CD4-positive, alpha-beta T cell treated with Interleukin-4 for 1 hour (primary cell): ENCODE measurements at places on chromosomes 12 and 14.

DNA sequence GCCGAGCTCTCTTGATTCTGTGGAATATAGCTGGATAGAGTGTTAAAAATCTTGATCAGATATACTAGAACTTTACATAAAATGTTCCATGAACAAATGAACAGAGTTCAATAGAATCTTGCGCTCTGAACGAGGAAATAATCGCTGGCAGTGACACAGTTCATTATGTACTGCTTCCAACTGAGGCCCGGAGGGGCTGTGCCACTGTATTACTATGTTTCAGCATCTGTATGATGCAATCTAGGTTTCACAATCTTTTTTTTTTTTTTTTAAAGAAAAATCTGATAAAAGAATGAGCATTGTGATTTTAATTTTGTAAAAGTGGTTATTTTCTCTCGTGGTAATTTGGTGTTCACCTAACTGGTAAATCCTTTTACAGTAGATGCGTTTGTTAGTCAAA is 77.2 kb downstream of the FERMT2 start:
- DNase-seq, result no peak

- DNase-seq, result no peak
Measured at GRCh38 chr12:120367924-120368788, 808 bp downstream of the MSI1 start.

- no peak for DNase-seq
Measured at GRCh38 chr12:45216983-45217485, 1.1 kb downstream of the ANO6 start.

DNA sequence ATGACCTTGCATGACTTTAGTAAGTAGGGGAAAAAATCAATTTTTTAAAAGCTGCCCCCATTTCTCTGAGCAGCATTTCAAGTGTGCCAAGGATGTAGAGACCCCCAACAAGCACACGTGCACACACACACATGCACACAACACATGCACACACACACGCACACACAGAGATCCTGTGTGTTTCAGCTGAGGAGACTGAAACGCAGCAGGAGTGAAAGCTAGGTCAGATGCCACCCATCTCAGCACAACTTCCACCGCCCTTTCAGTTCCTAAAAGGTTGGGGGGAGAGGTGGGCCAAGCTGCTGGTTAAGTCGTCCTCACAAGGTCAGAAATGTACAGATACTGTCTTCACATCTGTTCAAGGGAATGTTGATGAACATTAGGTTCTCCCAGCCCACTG is 13.9 kb downstream of the MYL2 start:
- no peak for DNase-seq

GRCh38 chr12:112096667-112097066 is 11.9 kb downstream of the NAA25 start:
- no peak for DNase-seq

- DNase-seq, result no peak
Measured at GRCh38 chr12:79559591-79559990, 131.2 kb downstream of the PAWR start.

GRCh38 chr12:121209624-121210572 is at the start of gene P2RX4:
Gene P2RX4, plus strand, starts transcription at chr12:121210129. Its CDS starts 36 bp downstream, at chr12:121210165.
- peak; percentile 91 for DNase-seq

GRCh38 chr14:104424406-104425072 is 155.0 kb upstream of the C14orf180 start:
- DNase-seq, result no peak

GRCh38 chr14:98207415-98207814 is 1064.6 kb downstream of the BCL11B start:
- no peak for DNase-seq

DNA sequence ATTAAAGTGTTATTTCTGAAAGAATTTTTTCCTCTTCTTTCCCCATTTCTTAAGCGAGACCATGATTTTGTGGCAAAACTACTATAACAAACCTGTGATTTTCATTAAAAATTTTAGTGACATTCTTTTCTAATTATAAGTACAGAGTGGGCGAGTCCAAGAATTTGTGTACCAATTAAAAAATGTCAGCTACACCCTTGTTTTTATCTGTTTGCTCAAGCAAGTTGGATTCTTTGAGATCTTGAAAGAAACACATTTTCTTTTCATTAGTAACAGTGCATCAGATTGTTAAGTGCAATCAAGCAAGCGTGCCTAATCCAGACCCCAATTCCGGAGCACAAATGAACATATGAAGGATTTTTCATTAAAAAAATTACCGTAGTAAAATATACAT is 338.8 kb upstream of the DDHD1 start:
- no peak for DNase-seq

DNA sequence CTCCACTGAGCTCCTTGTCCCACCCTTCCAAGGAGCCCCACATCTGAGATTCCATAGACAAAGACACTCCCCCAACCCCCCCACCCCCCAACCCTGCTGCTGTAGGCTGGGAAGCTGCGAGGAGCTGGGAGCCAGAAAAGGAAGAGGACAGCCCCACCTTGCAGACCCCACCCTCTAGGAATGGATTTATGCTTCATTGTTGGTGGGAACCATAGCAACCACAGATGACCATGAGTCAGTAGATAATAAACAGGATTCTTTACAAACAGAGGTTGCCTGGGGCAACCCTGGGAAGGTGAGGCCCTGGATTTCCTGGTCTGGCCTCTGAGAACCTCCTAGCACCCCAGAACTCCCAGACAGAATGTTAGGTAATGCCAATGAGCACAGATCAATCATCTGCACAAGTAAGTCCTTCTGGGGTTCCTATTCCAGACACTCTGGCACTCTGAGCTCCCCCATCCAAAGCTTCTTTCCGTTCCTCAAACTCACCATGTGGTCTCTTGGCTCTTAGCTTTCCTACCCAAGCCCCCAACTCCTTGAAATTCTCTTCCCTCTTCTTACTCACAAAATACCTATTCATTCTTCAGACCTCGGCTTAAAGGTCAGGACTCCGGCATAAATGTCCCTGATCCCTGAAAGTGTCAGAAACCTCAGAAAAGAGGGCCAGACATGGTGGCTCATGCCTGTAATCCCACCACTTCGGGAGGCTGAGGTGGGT is 15.2 kb upstream of the PLEKHG6 start:
- no peak for DNase-seq

GRCh38 chr14:60514741-60515491 is 6.0 kb downstream of the SIX6 start:
- DNase-seq, result no peak

DNA sequence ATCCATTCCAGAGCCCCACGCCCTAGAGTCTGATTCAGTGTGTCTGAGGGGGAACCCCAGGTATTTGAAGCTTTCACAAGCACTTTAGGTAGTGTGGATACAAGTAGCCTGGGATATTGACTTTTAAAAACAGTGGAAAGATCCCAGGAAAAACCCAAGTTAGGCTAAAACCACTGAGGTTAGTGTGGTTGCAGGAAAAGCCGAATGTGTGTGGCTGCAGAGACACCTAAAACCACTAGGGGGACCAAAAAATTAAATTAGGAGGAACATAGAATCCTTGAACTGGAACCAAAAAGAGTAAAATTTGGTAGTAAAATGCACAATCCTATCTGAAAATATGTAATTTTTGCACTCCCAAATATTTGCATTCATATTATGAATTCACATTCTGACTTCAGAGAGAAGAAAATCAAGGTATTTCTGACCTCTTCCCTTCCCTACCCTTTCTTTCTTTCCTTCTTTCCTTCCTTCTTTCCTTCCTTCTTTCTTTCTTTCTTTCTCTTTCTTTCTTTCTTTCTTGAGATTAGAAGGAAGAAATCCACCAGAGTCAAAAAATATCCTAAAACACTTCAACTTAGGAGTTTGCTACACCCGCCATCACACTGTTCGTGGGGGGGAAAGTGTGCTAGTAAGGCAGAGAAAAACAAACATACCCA is 37.8 kb downstream of the SLCO1A2 start:
- DNase-seq, result no peak

DNA sequence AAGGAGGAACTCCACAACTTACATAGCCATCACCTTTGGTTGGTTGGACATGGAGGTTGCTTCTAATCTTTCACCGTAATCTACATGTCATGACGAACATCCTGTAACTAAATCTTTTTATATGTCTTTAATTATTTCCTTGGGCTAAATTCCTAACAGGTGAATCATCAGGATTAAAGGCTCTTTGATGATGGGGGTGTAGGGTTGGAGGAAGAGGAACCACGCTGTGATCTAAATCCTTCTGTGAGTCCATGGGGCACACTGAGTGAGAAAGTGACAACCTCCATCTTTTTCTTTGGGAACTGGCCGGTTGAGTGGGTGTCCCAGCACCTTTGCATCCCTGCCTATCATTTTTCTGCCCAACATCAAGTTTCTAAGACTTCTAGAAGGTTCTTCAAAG is 31.1 kb upstream of the MAP1LC3B2 start:
- DNase-seq, result no peak

DNA sequence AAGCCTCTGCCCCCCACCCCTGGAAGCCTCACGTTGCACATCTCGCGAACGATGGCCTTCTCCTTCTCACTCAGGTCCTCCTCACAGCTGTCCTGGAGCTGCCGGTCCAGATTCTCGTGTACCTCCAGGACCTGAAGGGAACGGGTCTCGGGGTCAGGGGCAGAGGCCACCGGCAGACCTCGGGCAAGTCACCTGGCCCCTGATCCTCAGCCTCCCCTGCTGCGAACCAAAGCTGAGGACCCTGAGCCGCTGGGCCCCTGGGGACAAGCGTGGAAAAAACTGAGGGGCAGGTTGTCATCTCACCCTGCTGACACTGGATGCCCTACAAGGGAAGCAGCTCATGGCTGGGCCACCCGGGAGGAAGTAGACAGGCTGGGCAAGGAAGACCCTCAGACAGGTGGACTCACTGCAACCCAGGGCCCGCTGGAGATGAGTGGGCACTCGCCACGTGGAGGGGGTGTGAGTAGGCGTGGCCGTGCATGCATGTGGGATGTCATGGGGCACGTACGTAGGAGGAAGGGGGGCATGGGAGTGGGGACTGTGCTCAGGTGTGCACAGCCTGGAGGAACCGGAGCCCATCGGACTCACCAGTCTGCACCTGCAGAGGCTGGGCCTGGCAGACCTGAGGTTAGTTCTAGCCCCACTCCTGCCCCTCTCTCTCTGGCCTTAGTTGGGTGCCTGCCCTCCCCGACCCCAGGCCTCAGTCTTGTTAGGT is 35.1 kb downstream of the CCNK start:
- no peak for DNase-seq

- peak; percentile 25 for DNase-seq
Measured at GRCh38 chr12:2853626-2854025, 3.2 kb downstream of the TEX52 start.

DNA sequence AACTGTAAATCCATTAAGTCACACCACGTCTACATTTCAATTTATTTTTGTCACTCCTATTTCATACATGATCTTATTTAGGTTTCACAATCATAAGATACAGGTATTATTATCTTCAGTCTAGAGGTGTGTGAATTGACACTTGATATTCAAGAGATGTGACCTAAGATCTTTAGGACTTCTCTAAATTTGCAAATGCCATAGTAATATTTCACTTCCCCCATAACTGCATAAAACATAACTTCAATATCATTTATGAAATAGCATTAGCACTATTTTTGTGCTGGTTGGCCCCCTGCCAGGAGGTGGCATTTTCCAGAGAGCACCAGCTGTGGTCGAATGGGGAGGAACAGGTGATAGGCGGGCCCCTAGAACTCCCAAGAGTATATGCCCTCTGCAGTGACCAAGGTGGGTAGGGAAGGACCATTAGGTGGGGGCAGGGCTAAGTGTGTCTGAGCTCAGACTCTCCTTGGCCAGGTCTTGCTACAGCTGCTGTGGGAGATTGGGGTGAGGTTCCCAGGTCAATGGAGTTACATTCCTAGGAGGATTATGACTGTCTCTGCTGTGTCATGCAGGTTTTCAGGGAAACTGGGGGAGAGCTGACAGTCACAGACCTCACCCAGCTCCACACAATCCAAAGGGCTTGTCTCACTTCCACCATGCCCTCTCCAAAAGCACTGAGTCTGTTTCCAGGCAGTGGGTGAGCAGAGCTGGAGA is 49.2 kb upstream of the ERGIC2 start:
- no peak for DNase-seq

GRCh38 chr14:53670701-53671100 is 285.9 kb downstream of the BMP4 start:
- no peak for DNase-seq

DNA sequence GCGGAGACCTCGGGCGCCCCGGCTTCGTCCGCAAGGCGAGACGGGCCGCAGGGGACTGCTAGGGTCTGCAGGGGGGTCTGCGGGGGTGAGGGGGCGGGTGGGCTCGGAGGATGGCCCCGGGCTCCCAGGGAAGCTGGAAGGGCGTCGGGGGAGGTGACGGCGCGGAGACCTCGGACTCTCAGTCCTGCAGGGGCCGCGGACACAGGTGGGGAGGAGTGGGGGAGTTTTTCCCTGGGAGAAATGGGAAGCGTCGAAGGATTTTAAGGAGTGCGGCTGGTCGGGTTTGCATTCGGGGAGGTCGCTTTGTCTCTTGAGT is 25.9 kb downstream of the ZBTB42 start:
- DNase-seq, result no peak

- DNase-seq, result peak; percentile 62
Measured at GRCh38 chr14:52267501-52268278, at the start of gene PTGDR. Gene PTGDR, plus strand, starts transcription at chr14:52267698. Its CDS starts 117 bp downstream, at chr14:52267815.

DNA sequence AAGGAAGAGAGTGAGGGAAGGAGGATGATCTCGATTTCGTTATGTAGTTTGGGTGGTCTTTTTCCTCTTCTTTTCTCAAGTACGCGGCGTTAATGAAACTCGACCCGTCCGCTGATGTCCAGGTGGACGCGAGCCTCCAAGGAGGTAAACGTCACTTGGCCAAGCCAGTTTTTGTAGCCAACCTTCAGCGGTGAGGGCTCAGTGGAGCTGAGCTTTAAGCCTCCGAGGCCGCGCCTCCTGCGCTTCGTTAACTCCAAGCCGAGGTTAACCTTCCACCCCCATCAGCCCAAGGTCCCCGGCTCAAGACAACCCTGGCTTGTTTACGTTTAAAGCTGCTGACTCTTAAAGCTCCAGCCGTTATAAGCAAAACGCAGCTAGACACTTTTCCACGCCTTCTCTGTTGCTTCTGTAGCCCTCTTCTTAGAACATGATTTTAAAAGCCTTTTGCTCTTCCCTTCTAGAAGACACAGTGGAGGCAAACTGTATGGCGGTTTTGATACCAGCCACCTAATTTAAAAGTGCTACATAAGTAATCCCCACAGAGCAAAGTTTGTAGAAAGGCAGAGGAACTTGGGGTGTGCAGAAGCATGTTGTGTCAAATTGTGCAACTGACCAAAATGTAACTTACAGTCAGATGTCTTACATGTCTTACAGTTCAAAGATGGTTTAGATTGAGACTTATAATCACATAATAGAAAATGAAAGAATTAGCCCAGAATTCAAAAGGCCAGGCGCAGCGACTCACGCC is 923 bp upstream of the ITPR2 start:
- peak; percentile 33 for DNase-seq

DNA sequence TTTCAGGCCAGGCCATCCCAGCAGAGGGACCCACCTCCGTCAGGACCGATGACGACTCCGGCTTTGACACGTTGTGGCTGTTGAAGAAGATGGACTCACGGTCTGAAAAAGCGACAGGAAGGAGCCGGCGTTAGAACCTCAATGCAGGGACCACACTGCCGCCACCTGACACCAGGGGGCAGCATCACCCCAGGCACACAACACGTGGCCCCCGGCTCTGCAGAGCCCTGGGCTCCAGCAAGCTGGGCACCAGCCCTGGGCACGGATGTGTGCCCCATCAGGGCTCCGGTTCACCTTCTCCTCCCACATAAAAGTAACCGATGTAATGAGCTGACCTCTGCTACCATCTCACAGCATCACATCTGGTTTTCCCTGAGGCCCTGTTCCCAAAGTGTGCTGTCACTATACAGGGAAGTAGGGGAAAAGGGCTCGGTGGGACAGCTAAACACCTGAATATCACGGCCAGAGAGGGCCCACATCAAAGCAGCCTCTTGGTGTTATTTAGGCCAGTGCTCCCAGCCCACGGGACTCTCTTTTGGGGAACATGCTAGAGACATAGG is 29.0 kb downstream of the CHGA start:
- peak; percentile 77 for DNase-seq

GRCh38 chr12:30200864-30201263 is 417.1 kb upstream of the TMTC1 start:
- DNase-seq, result no peak
